Activated CD4-positive, alpha-beta T cell treated with anti-CD3 and anti-CD28 coated beads for 36 hours (primary cell): ENCODE measurements at places on chromosomes 2 and 18.
A peak's percentile ranks its signal among the peaks of the same experiment; 100 is the strongest.

DNA sequence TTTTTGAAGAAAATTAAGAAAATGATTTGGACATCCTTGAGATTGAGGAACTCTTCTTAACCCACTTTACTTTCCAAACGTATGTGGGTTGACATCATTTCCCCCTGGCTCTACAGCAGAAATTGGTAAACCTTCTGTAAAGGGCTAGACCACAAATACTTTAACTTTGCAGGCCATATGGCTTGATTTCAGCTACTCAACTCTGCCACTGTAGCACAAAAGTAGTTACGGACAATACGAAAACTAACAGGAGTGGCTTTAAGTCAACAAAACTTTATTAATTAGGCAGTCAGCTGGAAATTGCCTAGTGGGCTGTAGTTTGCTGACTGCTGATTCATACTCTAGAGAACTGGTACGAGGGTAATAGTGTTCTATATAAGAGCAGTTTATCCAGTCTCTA is 83.2 kb upstream of the DTNB start:
- DNase-seq = no peak

DNA sequence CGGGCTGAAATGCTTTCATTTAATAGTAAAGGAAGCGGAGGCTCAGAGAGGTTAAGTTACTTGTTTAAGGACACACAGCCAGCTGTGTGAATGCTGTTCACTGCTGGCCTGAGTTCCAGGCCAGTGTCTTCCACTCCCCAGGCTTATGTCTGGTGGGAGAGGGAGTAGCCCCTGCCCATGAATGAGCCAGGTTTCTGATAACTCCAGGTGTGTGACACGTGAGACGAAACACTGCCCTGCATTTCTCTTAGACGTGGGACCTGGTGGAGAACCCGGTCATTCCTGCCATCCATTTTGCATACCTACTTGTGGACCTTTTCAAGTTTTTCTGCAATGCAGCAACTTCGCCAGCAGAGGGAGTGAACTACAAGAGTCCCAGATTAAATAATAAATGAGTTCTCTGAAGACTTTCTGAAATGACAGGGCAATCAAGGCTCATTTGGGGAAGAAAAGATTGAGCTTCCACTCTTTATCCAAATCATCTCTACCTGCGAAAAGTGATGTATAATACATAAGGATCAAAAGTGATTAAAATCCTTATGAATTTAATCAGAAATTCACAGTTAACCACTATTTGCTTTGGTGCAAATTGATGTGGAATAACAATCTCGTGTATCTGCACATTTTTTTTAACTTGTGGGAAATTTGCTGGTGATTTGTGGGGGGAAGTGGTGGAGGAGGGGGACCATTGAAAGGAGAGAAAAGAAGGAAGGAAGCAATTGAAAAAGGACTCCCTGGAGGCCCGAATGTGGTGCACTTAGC is 79.4 kb upstream of the ASB18 start:
- DNase-seq = peak; percentile 64

DNA sequence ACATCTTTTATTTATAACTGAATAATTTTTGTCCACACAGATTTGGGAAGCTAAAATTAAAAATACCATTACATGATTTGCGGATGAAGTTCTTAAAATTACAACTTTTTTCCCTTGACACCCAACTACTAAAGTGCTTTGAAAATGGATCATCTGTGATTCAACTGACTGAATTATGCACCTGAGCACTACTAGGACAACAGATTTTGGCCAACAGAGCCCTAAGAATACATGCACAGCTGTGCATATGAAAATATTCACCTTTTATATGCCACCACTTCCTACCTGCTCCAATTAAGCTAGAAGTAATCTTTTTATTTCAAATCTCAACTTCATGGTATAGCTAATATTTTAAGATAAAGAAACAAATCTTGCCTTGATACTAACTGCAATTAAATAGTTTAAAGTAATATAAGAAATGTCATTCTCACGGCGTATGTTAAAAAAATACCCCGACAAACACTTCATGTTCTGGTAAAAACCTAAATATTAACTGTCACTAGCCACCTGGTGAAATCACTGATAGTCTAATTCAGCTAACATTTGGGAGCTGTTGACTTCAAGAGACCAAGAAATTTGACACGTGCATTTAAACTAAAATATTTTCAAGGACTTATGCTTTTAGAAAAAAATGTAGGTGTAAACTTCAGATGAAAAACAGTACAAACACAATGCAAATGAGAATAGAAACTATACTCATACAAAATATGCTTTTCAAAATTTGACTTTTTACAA is 153.7 kb downstream of the SRBD1 start:
- no peak for DNase-seq

DNA sequence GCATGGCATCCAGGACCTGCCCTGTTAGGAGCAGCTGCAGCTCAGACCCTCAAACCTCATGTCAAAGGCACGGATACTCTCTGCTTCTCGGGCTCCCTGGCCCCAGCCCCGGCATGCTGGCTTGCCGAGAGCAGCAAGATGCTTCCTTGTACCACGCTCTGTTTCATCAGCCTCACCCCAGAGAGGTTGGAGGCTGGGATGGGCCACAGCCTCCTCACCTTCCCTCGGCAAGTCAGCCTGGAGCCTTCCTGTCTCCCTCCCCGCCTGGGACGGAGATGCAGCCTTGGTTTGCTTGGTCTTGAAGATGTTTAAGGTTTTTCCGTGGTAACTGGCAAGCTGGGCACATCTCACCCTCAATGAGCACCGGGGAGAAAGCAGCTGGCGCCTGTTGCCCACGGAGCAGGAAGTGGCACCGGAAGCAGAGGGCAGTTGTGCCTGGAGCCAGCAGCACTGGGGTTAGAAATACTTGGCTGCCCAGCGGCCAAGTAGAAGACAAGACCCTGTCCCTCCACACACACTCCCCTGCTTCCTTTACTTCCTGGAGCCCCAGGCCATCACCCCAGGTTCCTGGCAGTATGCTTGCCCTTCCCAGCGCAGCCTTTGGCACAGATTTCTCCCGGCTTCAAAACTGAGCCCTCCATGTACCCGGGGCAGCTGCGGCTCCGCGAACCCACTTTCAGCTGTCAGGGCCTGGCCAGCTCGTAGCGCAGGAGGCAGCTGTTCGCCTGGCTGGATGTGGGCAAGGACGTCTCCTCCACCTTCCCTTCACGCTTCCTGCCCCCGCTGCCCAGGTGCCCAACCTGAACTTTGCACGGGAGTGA is 17.4 kb downstream of the FBLN7 start:
- DNase-seq = peak; percentile 67

- DNase-seq = no peak
Observed at GRCh38 chr2:41994233-41994637, 53.6 kb upstream of the PKDCC start.

GRCh38 chr2:217437290-217437870 is 565.4 kb downstream of the TNS1 start:
- DNase-seq = no peak

DNA sequence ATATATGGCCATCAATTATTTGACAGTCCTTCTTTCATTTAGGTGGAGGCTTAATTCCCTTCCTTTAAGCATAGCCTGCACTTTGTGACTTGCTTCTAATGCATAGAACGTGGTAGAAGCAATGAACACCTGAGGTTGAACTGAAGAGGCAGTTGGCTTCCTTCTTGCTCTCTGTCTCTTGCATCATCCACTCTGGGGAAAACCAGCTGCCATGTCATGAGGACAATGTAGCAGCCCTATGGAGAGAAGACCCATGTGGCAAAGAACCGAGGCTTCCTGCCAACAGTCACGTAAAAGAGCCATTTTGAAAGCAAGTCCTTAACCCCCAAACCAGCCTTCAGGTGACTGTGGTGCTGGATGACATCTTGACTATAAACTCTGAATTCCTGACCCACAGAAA is 46.8 kb downstream of the ATOH8 start:
- no peak for DNase-seq

GRCh38 chr2:43266711-43267111 is 40.3 kb upstream of the ZFP36L2 start:
- DNase-seq = no peak

- DNase-seq = no peak
Observed at GRCh38 chr2:224894356-224894755, 147.9 kb downstream of the DOCK10 start.

DNA sequence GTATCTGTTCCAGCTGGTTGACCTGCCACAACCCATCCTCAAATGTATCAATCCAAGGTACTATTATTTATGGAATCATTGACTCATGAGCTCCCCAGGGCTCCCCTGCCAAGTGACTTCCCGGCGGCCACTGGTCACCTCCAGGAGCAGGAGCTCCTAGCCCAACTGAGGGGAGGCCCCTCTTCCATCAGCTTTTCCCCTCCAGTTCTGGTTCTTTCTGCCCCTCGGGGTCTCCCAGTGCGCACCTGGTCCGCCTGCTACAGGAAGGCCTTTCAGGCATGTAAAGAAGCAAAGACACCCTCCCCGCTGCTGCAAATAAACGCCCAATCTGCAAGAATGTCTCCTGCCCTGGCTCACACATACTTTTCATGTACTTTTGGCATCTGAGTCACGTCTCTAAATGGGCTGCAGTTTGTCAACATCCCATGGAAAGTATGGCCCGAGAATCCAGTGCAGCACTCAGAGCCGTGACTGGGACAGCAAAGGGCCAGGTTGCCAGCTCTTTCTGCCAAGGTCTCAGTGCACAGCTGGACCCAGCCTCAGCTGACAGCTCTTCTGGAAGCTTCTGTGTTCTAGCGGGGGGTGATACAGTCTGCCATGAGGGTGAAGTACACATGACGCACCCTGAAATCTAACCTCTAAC is 41.4 kb downstream of the KLHL29 start:
- DNase-seq = no peak

- no peak for DNase-seq
Observed at GRCh38 chr2:15579641-15580040, 12.0 kb upstream of the DDX1 start.

DNA sequence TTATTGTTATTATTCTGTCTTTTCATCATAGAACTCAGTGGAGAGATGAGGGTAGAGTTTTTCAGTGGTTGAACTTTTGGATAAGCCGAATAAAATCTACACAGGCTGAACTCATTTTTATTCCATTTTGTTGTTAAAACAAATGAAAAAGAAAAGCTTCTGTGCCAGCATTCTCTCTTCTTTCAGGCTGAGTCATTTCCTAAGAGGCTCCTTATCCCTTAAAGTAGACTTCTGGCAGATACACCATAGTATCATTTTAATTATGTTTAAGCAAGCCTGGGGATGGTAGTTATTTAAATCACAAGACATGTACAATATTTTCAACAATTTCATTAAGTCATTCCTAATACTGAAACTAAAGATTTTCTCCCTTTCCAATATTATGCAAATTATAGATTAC is 1364.0 kb upstream of the NRXN1 start:
- no peak for DNase-seq

GRCh38 chr2:235863414-235863813 is 304.8 kb downstream of the GBX2 start:
- DNase-seq = no peak
